ENCODE measurements at places on chromosomes 16 and 17.

DNA sequence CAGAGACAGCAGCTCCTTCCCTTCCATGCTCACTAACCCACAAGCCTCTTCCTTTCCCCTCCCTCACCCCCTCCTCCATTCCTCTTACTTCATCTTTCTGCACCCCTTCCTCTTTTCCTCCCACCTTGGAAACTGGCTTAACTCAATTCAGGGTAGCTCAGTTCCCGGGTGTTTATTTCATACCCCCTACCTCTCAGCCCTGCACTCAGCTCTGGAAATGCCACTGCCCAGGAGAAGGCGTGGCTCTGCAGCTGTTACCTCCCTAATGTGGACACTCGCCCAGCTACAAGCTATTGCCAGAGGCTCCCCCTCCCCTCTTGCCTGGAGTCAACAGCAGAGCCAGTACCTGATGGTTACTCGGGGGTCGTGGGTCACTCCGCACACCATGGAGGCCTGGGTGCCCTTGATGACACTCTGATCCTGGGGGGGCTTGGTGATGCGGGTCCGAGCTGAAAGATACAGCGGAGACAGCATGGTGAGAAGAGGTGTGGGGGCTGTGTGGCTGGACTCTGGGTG lies 118.4 kb upstream of the CDC42EP4 start:
- DNase-seq, result no peak

- no peak for DNase-seq
Measured at GRCh38 chr17:5719976-5720375, 135.7 kb upstream of the NLRP1 start.

- DNase-seq, result no peak
Measured at GRCh38 chr17:68646626-68647526, 45.7 kb upstream of the FAM20A start.

GRCh38 chr17:56425483-56425882 lies 168.0 kb upstream of the NOG start:
- no peak for DNase-seq

DNA sequence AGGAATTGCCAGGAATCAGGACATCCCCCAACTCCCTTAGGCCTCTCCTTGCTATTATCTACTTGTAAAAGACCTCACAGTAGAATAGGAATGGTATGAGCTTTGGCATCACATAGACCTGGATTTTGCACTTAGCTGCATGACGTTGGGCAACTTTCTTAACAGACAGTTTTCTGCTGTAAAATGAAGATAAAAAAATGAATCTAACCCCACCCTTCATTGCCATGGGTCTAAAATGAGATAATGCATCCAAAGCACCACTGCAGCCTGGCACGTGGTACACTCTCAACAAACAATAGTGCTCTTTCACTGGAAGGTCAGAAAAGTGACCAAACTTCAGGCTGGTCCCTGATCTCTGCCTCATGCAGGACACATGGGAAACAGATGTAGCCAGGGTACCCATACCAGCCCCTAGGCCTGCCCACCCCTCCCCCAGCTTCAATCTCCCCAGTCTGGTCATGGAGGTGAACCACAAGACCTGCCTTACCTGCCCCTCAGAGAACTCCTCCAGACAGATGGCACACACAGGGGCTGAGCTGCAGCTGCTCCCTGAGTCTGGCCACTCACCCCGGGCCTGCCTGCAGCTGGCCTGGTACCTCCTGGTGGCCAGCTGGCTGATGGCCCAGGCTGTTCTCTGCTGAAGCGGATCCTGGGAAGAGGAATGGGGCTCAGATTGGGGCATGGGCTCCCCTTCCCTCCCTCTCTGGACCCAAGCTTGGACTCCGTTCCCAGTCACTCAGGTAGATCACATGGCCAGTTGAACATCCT lies 8.5 kb upstream of the SUPT4H1 start:
- DNase-seq, result no peak

DNA sequence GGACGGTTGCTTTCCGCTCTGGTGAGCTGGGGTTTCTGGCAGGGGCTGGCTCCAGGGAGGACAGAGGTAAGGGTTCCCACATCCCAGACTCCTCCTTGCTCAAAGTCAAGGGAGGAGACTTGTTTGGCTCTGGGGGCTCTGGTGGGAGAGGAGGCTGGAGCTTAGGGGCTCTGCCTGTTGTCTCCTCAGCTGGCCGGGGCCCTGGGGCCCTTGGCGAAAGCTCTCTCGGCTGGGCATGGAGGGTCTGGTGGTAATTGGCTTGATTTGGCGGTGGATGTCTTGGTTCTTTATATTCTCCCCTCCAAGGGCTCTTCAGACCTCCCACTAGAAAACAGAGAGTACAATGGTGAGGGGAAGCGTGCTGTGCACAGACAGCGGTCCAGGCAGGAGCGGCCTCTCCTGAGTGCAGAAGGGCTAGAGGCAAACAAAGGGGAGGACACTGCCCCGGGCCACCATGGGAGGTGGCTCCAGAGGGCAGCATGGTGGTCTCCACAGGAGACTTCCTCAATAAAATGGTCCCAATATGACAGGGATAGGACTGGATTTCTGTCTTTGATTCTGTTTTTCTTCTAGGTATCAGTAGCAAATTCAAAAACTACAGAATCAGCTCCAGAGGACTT lies 5.7 kb upstream of the SPATA32 start:
- DNase-seq, result no peak

- DNase-seq, result no peak
Measured at GRCh38 chr16:89170346-89171215, 967 bp upstream of the CDH15 start.

DNA sequence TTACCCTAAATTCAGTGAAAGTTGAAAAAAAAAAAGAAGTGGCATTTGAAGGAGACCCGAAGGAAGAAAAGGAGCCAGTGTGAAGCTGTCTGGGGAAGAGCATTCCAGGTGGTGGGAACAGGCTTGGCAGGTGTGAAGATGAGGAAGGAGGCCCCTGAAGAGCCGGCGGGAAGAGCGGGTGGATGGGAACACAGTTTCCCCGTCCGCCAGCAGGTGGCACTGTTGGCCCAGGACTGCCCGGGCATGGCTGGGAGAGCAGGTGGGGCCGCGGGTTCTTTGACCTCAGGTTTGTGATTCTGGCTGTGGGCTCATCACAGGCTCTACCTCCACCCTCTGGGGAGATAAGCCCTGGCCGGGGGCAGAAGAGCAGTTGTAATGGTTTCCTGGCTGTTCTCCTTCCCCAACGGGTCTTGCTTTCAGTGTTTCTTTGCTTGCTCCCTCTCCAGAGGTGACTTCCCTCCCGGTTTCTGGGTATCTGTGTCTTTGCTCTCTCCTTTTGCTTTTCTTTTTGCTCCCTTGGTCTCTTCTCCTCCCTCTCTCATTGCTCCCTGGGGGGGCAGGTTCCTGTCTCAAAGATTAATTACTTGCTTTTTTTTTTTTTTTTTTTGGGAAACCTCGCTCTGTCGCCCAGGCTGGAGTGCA lies 32.3 kb downstream of the RAP1GAP2 start:
- peak; percentile 24 for DNase-seq

DNA sequence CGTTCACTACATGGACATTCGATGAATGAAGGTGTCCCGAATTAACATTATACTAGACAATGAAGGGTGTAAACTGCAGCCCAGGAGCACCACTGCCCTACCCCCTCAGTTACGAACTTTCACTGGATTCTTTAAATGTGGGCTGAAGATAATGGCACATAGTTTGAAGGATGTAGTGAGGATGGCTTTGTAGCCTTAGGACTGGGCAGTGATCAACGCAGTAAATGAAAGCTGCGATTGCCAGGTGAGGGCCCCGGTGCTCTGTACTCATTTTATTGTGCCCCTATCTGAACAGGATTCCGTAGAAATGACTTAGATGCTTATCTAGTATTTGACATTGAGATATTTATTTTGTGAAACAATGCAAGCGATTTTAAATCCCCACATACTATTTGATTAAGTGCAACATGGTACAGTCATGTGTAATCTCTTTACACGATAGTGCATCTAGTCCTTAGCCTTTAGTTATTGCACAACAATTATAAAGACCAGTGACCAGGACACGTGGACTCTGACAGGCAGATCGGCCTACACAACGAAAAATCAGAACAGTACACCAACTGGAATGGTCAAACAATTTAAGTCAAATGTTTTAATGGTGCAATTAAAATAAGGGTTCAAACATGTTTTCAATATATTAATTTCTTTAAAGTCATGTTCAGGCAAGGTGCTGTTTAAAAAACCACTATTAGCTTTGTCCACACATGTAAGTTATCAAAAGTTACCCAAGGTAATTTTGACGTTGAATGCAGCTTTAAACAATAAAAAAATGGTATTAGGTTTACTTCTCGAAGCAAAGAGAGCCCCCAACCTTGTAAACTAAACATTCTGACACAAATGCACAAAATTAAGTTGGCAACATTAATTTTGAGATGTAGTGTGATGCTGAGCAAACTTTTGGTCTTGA lies 17.4 kb upstream of the ERN1 start:
- no peak for DNase-seq

DNA sequence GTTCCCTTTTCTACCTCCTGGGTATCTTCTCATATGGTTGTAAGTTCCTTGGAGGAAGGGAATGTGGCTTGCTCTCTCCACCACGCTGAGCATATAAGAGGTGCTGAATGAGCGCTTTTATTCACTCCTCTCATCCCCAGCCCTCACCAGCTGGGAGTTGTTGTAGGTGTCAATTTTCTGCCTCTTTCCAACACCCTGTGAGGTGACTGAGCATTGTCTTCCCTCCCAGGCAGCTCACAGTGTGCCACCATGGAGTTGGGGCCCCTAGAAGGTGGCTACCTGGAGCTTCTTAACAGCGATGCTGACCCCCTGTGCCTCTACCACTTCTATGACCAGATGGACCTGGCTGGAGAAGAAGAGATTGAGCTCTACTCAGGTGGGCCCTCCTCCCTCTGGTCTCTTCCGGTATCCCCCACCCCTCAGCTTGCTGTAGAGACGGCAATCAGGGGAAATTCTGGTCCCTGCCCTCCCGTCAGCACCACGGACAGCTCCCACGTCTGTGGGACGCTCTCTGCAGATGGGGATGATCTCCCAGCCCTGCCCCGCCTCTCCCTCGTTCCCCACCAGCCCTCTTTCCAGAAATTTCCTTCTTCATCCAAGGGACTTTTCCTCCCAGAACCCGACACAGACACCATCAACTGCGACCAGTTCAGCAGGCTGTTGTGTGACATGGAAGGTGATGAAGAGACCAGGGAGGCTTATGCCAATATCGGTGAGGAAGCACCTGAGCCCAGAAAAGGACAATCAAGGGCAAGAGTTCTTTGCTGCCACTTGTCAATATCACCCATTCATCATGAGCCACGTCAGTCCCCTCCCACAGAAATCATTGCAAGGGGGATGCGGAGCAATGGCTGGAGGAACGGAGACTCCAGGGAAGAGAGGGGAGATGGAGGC lies 18.3 kb downstream of the CIITA start:
- no peak for DNase-seq

- DNase-seq, result no peak
Measured at GRCh38 chr16:30893417-30893743, 497 bp downstream of the BCL7C start.

GRCh38 chr16:997440-998051 lies 16.0 kb downstream of the SOX8 start:
- DNase-seq, result peak; percentile 47

- DNase-seq, result no peak
Measured at GRCh38 chr17:67725373-67725791, 7.6 kb downstream of the NOL11 start.

GRCh38 chr17:81080019-81080418 lies 45.1 kb downstream of the BAIAP2 start:
- no peak for DNase-seq

DNA sequence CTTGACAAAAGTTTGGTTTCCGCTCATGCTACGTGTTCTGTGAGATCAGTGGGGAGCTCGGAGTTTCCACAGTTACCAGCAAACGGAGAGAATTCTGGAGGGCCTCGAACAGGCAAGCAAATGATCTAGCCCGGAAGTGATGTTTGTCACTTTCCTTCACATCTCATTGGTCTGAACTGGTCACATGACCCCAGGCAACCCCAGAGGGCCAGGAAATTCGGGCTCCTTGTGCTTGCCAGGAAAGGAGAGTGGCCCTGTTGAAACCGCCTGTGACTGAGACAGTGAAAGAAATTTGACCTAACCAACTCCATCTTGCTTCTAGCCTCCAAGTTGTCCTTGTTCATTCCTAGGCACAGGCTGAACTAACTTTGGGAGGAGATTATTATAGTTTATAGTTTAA lies 23.0 kb downstream of the SPPL2C start:
- DNase-seq, result no peak

GRCh38 chr16:67196881-67197280 lies 2.0 kb upstream of the ELMO3 start:
- no peak for DNase-seq

DNA sequence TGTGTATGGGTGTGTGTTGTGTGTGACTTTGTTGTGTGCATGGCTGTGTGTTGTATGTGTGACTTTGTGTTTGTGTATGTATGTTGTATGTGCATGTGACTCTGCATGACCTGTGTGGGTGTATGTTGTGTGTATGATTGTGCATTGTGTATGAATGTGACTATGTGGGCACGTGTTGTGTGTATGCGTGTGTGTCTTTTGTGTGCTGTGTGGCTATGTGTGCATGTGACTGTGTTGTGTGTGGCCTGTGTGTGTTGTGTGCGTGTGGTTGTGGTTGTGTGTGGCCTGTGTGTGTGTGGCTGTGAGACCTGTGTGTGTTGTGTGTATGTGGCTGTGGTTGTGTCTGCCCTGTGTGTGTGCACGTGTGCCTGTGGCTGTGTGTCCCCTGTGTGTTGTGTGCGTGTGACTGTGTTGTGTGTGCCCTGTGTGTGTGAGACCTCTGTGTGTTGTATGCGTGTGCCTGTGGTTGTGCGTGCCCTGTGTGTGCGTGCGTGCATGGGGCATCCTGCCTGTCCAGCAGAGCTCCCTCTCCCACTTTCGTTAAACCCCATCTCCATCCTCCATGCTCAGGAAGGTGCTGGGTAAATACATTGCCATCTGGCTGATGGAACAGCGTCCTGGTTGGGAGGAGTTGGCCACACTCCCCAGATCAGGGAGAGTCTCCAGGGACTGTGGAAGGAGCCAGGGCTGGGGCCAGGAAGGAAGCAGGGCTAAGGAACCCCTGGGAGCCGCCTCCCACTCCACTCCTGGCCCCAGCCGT lies 90.1 kb upstream of the GSE1 start:
- DNase-seq, result no peak

- DNase-seq, result peak; percentile 5
Measured at GRCh38 chr17:10226930-10227695, 28.7 kb upstream of the GAS7 start.

DNA sequence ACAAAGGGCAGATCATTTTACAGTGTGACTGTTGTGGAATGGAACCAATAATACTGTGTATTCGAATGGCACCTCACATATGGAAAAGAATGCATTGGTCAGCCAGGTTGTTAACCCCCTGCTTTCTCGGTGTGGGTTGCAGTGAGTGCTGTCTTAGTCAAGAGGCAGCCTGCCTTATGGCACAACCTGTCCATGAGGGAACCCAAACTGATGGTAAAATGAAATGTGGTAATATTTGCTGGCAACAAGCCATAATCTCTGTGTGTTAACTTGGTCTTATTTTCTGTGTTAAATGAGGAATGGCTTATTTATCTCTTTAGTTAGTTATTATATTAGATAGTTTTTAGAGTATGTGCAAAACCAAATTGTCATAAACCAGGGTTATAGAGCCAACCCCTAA lies 81.6 kb downstream of the TMC6 start:
- DNase-seq, result no peak

GRCh38 chr16:2587891-2588565 lies 50.2 kb downstream of the PDPK1 start:
- DNase-seq, result no peak

Data from stimulated activated CD8-positive, alpha-beta memory T cell treated with anti-CD3 and anti-CD28 coated beads, Interleukin-4, amount 100 ng/mL, for 4 hours (primary cell).